Regular cardiac myocyte (primary cell): ENCODE measurements at places on chromosomes 2 and 18. TPM values are rescaled to one million over a fixed set of nuclear protein-coding genes. Genes with fewer than 3 reads are reported as not detected.

SOWAHC gene
- total RNA-seq = 13.8 and 24.3 TPM in 2 replicates

GPR45 gene
- total RNA-seq = not detected in 2 replicates

CXCR4 gene
- total RNA-seq = 0.77 and 0.85 TPM in 2 replicates

ACMSD gene
- total RNA-seq = 0.28 TPM in 1 of 2 replicates, not detected in the other

VIL1 gene
- total RNA-seq = under 0.01 TPM in 2 replicates

LOXHD1 gene
- not detected in 2 replicates for total RNA-seq

LCLAT1 gene
- 13.8 and 16.3 TPM in 2 replicates for total RNA-seq

UGT1A3 gene
- not detected in 2 replicates for total RNA-seq

AOX1 gene
- 54.4 and 96.4 TPM in 2 replicates for total RNA-seq

CSRNP3 gene
- total RNA-seq = 1.2 and 3.9 TPM in 2 replicates

KLHL14 gene
- total RNA-seq = under 0.01 TPM in 1 of 2 replicates, not detected in the other

CPLX4 gene
- total RNA-seq = not detected in 2 replicates

SATB2 gene
- total RNA-seq = 5.2 and 9.9 TPM in 2 replicates

MOGAT1 gene
- not detected in 2 replicates for total RNA-seq

XDH gene
- 0.28 and 0.38 TPM in 2 replicates for total RNA-seq

C2orf66 gene
- total RNA-seq = under 0.01 TPM in 1 of 2 replicates, not detected in the other

RBM45 gene
- total RNA-seq = 21.1 and 23.4 TPM in 2 replicates

TTR gene
- total RNA-seq = not detected in 2 replicates

IL1RL1 gene
- 1.1 and 2.3 TPM in 2 replicates for total RNA-seq

SIGLEC15 gene
- total RNA-seq = 1.7 and 6.3 TPM in 2 replicates

LCT gene
- total RNA-seq = under 0.01 TPM in 1 of 2 replicates, not detected in the other
